ENCODE measurements at places on chromosomes 11 and 22.

GRCh38 chr11:101127197-101127698, 2.4 kb downstream of the PGR start:
- DNase-seq, result no peak

DNA sequence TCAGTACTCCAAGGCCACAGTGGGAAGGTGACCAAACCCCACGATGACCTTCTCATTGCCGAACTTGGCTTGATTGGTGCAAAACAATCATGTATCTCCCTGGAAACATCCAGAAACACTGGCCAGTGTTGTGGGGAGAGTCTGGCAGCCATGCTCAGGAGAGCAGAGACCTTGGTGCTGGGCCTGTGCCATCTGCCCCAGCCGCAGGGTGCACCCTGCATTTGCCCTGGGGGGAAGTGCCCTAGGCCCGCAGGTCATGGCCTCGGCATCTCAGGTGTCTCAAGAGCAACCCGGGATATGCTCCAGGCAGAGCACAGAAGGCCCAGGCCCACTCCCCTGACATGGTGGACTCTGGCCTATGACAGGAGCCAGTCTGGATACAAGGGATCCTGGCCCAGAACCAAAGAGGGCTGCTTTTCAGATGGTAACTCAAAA, 23.7 kb downstream of the ARVCF start:
- no peak for DNase-seq

DNA sequence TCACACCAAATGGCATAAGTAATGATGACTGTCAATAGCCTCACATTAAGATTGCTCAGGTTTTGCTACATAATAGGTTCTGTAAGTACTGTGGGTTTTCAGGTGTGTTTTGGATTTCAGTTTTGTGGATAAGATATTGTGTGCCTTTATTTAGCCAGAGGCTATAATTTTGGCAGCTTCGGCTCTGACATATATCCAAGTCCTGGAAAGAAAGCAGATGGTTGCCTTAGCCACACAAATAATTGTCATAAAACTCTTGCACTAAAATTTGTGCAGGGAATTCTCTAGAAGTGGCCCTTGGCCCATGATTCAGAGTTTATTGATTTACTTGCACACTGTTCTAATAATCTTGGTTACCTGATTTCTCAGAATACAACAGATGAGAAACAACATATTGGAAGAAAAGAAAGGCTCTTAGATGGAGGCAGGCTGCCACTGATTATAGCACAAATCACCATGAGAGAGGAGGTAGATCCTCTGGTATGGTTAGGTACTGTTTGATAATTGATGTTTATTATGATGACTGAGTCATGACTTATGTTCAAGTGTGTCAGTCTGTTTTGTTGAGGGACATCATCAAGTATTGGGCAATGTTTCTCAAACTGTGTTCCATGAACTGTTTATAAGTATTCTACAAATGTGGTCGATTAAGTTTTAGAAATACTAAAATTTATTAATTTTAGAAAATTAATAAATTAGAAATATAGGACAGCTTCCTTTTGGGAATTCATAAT, 9.6 kb downstream of the REXO2 start:
- no peak for DNase-seq

GRCh38 chr11:3123305-3123704, 41.8 kb downstream of the OSBPL5 start:
- DNase-seq, result no peak

- DNase-seq, result no peak
These were observed 15.3 kb downstream of the RTN4RL2 start for GRCh38 chr11:57475671-57476046.

DNA sequence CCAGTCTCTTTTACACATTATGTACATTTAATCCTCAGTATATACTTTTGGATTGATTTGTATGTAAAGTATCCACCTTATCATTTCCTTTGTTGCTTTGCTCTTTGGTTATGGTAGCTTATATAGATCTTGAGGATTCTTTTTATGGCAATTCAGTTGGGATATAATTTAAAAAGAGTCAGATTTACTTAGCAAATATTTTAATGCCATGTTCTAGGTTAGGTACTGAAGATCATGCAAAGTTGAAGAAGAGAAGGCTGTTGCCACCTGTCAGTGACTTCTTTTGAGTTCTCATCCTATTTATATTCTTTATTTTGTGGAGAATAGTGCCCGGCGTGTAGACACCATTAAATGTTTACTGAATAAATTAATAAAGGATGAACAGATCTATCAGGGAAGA, 279.7 kb downstream of the TMEM135 start:
- DNase-seq, result no peak

- DNase-seq, result no peak
These were observed 5.5 kb downstream of the GRK3 start for GRCh38 chr22:25569983-25570382.

DNA sequence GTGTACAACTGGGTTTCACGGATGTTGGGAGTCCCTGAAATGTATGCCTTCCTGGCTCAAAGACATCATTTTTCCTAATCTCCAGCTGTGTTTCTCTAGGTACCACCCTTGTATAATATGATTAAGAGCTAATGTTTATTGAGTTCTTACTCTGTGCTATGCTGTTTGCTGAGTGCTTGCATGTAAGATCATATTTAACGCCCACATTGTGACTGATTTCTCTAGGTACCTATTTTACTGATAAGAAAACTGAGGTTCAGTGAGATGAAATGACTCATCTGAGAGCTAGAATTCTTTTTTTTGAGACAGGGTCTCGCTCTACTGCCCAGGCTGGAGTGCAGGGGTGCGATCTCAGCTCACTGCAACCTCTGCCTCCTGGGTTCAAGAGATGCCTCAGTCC, 42.6 kb downstream of the FAM227A start:
- no peak for DNase-seq

DNA sequence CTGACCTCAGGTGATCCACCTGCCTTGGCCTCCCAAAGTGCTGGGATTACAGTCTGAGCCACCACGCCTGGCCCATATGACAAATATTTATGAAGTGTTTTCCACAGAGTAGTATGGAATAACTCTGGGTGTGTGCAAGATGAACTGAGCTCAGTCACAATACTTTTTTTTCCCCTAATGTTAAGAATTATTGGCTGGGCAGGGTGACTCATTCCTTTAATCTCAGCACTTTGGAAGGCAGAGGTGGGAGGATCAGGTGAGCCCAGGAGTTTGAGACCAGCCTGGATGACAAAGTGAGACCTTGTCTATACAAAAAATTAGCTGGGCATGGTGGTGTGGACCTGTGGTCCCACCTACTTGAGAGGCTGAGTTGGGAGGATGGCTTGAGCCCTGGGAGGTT, 6.4 kb downstream of the PTPRJ start:
- no peak for DNase-seq

DNA sequence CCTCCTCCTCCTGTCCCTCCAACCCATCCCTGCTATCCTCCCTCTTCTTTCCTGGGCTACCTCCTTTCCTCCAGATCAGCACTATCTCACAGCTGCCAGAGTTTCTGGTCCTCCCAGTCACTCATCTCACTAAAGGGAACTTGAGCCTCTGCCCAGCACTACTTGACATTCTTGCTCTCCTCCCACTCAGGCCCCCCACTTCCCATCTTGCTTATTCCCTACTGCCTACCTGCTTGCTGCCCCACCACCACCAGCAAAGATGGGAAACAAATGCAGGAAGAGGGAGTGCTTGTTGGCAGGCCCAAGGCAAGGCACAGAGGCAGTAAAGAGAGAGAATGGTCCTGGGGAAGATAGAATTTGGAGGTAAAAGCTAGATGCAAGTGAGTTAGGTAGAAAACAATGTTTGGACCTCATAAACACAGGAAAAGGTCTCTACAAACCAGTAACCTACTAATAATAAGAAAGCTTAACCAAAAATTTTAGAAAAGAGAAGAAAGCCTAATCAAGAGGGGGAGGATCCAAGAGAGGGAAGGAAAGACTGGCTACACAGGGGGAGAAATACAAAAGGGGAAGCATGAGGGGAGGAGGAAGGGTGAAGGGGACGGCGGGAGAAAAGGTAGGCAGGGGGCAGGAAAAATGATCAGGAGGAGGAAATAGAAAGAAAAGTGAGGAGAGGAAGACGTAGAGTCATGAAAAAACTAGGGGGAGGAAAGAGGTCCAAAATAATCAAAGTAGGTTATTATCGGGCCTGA, 63.6 kb downstream of the PAK1 start:
- DNase-seq, result no peak

DNA sequence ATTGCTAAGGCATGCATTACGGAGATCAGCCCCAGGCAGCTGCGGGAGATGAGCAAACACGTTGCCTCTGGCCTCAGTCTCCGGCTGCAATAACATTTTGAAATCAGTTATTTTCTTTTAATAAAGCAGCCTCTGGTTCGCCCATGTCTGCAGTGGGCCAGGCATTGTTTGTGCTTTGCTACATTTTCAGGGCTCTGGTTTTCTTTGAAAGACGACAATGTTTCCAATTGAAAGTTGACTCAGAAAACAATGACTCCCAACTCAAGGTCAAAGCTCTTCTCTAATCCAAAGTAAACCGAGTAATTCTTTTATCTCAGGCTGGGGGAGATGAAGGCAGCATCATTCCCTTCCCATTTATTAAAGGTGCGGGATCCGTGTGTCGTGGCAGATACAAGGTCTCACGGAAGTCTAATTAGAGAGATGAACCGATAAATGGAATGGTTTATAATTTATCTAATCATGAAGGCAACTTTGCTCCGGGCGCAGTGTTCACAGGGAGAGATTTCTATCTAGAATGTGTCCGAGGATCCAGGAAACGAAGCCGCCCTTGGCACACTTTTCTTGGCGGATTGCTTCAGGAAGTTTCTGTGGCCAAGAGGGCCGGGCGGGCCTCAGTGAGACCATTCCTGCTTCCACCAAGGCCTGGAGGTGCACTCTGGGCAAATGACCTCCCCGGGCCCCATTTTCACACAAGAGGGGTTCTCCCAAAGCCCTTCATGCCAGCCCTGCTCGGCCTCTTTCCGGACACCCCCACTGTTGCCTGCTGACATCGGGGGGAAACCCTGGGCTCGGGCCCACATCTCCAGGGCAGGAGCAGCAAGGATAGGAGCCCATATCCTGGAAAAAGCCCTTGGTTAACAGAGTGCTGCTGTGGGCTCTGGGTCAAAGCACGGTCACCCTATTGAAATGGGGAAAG, 811.4 kb downstream of the BRD1 start:
- DNase-seq, result no peak

- DNase-seq, result no peak
These were observed 14.2 kb downstream of the ATM start for GRCh38 chr11:108237058-108237481.

DNA sequence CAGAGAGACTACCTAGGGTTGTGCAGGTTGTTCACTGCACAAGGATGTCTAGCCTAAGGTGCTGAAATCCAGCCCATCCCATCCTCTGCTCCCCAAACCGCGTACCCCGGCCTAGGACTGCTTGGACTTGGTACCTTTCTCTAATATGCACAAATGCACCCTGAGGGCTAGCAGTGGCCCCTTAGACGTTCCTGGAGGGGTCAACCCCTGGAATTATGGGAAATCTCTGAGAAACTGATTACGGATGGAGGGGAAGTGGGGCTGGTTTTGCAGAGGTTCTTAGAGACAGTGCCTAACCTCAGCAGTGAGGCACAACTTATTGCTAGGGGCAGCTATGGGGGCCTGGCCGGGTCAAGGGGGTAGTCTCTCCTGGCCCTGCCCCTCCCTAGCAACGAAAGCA, 2.5 kb downstream of the C11orf68 start:
- DNase-seq, result no peak

GRCh38 chr11:28619846-28620540, 511.8 kb downstream of the METTL15 start:
- no peak for DNase-seq

DNA sequence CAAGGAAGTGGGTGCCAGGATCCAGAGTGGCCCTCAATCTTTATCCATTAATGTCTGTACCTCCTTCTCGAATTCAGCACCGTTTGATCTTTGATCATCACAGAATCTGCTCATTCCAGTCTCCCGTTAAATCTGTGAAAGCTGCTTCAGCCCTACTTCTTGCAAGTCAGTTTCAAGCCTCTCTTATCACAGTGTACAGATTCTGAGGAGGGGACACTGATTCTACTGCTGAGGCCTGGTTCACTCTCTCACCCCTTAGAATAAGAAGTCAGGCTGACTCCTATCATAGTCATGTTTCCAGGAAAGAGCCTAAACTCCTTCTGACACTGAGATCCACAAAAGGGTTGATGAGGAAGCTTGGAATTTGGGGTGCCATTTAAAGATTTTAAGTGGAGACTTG, 39.0 kb downstream of the MAML2 start:
- DNase-seq, result no peak

DNA sequence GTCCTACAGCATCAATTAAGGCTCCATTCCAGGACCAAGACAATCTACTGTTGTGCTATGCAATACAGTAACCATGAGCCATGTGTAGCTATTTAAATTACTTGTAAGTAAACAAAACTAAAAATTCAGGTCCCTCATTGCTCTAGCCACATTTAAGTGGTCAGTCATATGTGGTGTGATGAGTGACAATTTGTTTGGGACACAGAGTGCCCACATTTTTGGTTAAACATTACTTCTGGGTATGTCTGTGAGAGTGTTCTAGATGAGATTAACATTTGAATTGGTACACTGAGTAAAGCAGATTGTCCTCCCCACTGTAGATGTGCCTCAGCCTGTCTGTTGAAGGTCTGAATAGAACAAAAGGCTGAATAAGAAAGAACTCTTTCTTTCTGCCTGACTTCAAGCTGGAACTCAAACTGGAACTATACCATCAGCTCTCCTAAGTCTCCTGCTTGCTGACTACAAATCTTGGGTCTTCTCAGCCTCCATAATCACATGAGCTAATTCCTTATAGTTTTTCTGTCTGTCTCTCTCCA, 15.8 kb downstream of the KBTBD3 start:
- DNase-seq, result no peak

DNA sequence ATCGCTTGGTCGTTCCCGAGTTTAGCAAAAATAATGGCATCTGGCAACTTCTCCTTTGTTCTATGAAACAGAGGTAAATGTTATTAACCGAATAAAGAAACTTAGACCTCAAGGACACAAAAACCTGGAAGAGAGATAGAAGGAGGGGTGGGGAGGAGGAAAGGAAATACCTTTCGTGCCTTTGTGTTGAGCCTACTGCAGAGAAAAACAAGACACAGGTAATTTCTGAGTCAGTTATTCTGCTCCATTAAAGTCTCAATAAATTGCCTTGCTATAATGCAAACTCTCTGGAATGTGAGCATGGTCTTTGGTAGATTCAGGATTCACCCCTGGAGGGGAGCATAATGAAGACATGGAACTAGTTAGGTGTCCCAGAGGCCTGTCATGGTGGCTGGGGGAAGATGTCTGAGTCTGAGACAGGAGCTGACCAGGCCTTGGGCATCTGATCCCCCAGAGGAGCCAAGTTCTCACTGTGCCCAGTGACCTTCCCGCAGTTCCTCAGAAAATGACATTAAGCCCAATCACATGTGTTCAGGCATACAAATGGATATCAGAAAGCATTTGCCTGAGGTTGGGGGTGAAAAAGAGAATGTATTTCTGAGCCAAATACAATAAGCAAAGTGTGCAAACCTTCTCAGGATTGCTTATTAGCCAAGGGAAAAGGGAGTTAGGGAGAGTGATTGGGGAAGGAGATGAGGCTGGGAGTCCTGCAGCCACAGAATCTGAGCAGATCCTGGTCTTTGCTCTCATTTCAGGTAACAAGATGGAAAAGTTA, 72.6 kb upstream of the CADM1 start:
- DNase-seq, result no peak

GRCh38 chr11:35735411-35735810, 72.8 kb downstream of the TRIM44 start:
- no peak for DNase-seq

- no peak for DNase-seq
These were observed 37.7 kb upstream of the IGLL5 start for GRCh38 chr22:22849640-22850610.

GRCh38 chr22:19713650-19714311, 522 bp upstream of the SEPTIN5 start:
- DNase-seq, result no peak

Measured in activated gamma-delta T cell treated with anti-CD3 and anti-CD28 coated beads, Interleukin-2, amount 50 U/mL, for 16 hours (primary cell).